ENCODE measurements at places on chromosomes 1 and 21.

GRCh38 chr1:108113496-108113895 is 86.6 kb downstream of the SLC25A24 start:
- no peak for DNase-seq

DNA sequence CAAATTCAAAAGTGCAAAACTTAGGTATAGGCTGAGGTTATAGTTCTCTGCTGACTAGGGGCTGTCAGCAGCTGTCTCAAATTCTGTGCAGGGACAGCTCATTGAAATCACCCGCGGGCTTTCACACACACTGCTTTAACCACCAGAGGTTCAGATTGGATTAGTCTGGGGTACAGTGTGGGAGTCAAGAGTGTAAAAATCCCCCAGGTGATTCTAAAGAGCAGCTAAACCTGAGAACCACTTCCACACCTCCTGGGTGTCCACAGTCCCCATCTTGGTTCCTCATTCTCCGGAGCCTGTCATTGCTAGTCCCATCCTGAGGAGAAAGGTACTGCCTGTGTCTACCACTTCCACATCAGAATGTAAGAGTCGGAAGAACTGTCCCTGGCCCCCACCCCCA is 9.9 kb upstream of the TDRD10 start:
- DNase-seq: no peak

DNA sequence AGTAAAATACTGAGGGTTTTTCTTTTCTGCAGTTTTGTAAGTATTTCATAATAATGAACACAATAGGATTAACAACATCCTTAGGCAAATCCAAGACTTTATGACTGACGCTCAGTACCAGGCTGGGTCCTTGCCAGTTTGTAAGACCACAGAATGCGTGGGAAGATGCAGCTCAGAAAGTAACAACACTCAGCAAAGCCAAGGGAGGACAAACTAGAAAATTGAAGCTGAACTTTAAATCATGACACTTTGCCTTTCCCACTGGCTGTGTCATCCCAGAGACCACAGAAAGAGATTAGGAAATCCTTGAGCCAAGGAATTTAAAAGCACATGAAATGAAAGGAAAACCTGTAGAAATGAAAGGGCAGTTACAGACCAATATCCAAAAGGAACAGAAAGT is 426.3 kb upstream of the CHRM3 start:
- no peak for DNase-seq

GRCh38 chr1:115065021-115065420 is 24.3 kb downstream of the TSPAN2 start:
- no peak for DNase-seq

DNA sequence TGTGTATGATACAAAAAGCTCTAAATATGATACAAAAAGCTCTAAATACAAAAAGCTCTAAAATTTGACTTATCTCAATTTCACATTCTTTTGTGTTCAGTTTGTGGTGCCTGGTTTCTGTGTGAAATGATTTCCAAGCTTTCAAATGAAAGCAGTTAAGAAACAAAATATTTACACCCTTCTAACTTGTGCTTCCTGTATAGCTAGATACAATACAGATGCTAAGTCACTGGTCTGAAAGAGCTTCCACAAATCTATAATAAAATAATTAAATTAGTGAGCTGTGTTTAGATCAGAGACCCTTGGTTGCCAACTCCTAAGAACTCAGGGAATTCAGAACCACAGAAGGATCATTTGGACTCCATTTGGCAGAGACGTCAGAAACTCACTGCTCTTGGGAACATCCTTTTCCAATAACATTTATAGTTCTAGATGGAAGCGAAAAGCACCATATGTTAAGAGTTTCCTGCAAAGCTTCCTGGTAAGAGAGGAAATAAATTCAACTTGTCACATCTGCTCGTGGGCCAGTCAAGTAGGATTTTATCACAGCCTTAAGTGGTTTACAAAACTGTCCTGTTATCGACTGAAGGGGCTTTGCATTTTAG is 1079.1 kb downstream of the ADGRL2 start:
- no peak for DNase-seq

DNA sequence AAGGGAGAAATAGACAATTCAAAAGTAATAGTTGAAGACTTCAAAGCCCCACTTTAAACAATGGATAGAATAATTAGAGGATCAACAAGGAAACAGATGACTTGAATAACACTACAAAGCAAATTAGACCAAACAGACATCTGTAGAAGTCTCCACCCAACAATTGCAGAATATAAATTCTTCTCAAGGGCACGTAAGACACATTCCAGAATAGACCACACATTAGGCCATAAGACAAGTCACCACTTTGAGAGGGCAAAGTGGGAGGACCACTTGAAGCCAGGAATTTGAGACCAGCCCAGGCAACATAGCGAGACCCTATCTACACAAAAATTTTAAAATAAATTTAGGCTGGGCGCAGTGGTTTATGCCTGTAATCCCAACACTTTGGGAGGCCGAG is 20.5 kb upstream of the RNF186 start:
- DNase-seq: no peak

DNA sequence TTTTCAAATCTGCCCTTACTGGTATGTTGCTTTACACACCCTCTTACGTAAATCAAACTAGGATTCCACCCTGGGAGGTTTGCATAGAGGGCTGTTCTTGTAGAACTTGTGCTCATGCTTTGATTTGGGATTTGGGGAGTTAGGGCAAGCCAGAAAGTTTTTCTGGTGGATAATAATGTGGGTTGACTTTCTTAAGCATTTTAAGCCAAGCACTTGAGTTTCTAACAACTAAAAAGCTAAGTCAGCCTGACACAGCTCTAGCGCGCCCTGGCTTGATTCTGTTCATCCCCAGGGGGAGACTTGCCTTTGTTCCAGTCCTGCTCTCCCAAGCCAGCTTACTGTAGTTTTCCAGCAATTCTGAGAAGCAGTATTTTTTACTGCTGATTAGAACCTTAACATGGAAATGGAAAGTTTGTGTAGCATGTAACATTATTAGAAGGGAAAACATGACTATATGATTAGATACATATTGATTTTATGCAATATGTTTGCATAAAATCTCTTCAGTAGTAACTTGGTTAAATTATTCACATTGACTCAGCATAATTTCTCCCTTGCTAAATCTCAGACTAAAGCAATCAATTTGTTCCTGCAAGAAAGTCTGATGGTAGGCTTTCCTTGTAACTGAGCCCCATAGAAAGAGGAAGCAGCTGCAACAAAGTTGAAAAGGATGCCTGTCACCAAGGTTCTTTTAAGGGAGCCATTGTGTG is 11.0 kb upstream of the PGD start:
- DNase-seq: no peak

GRCh38 chr1:52926864-52927211 is 238 bp upstream of the SCP2 start:
- no peak for DNase-seq

GRCh38 chr1:85289848-85290335 is 13.5 kb upstream of the BCL10 start:
- no peak for DNase-seq

GRCh38 chr1:38046333-38046883 is at the start of gene POU3F1:
TSS of gene POU3F1 (minus strand) at chr1:38046793. CDS start at chr1:38046743, 50 bp downstream.
- no peak for DNase-seq

- DNase-seq: no peak
Observed at GRCh38 chr1:220182656-220183055, 88.7 kb downstream of the IARS2 start.

DNA sequence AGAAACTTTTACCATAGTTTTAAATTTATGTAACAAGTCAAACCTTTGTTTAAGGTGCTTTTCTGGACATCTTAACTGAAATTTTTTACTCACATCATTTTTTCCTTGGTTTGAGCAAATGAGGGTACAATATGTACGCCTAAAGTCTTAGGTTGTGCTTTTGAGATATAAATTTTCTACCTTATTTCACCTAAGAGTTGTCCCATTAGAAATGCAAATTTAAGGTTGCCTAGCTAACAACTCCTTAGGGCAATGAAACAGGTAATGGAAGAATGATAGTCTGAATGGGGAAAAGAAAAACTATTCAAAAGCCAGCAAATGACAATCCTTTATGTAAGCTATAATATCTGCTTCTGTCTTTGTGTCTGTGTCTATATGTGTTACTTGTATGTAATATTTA is 19.6 kb downstream of the NRDC start:
- DNase-seq: no peak

Data from stimulated activated CD4-positive, alpha-beta T cell treated with anti-CD3 and anti-CD28 coated beads, Interleukin-1b, Interleukin-23, amount 100 ng/mL, for 24 hours (primary cell).